Stimulated activated CD8-positive, alpha-beta memory T cell treated with anti-CD3 and anti-CD28 coated beads, Interleukin-7, amount 100 ng/mL, for 1 hour (primary cell): ENCODE measurements at places on chromosomes 1 and 21.

DNA sequence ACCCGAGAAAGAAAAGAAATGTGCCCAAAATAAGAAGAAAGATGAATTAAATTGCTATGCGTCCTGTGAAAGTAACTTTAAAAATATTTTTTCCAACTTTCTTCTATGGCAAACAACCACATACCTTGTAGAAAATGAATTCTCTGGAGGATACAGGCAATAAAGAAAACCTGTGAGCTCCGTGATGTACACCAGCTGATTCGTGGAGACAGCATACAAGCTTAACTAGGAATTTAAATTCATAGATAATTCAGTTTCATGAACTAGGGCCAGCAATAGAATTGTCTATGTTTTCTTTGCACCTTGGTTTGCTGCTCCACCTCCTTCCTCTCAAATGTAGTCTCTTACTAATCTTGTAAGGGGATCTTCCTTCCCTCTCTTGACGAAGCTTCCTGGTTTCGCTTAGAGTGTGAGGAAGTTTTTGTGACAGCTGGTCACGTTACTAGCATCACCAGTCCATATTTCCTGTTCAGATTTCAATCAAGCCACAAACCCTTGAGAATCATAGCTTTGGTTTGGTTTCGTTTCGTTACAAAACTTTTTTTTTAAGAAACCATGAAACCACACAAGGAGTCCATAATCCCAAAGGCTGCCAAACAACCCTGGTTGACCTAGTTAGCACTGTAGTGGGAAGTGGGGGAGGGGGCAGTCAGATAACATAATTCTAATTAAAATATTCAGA, 35.8 kb downstream of the GREM2 start:
- DNase-seq = no peak

- DNase-seq = no peak
These were observed 68.2 kb downstream of the RNF187 start for GRCh38 chr1:228555074-228555994.

DNA sequence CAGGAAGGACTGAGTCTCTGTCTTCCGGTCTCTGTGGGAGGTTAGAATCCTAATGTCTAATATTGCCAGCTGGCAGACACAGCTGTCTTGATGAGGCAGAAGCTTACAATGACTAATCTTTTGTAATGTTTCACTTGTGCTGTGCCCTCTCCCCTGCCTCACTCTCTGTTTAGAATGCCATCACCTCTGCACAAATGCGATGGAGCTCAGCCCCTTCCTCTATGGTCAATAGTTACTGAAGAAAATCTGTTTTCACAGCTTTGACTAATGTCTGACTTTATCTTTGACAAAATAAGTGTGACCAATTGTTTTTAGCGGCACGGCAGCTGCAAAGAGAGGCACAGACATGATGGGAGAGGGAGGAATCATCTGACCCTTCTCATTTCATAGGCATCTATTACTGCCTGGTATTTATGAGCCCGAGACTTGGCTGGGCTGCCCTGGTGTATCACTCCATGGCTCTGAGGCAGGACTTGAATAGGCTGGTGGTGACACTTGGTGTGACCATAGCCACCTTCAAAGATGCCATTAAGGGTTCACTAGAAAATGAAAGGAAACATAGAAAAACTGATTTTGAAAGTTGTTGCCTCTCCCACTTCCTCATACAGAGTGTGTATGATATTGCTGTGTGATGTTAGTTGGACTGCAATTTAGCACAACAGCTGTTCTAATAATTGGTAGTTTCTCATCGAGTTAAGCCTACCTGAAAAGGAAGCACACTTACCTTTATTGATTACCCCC, 163.2 kb upstream of the NBPF11 start:
- no peak for DNase-seq

GRCh38 chr1:203177470-203178039, 1.9 kb upstream of the MYBPH start:
- DNase-seq = no peak

GRCh38 chr1:80211691-80212380, 1205.3 kb upstream of the ADGRL4 start:
- DNase-seq = no peak

DNA sequence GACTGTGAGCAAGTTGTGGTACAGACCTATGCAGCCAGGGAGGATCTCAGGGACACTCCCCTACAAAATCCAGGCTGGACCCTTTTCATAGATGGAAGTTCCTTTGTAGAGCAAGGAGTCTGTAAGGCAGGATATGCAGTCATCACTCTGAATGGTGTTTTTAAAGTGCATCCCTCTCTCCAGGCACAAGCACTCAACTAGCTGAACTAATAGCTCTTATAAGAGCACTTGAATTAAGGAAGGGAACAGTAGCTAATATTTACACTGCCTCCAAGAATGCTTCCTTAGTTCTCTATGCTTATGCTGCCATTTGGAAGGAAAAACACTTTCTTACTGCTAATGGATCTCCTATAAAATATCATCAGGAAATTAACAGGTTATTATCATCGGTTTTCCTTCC, 27.0 kb upstream of the SMYD3 start:
- no peak for DNase-seq
